ENCODE measurements at places on chromosomes 12 and 14. TPM values are rescaled to one million over a fixed set of nuclear protein-coding genes. Genes with fewer than 3 reads are reported as not detected.

DNA sequence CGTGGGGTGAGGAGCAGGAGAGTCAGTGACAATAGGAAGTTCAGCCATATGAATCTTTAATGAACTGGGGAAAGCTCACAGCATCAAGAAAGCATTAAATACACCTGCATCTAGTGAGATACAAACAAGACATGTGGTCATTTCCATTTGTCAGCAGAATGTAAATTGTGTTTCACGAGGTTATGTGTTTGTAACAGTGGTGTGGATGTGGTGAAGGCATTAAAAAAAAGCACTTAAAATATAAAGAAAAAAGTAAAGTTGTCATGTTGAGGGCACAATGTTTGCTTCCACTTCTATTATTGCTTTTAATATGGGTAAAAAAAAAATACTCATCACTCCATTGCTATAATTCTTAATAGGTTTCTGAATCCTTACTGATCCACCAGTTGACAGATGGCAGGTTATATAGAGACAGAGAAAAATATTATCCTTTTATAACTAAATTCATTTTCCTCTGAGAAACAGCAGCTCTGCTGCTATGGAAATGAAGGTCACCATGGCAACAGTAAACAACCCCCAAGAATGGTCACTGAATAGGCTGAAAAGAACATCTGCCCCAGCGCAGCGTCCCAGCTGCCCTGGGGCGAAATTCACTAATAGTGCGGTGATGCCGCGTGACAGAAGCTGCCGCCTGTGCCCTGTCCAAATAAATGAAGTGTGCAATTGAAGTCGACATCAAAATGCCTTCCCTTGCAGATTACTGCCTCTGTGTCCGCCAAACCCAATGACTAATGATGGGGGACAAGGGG lies 226.1 kb downstream of the FOXN3 start:
- H3K4me3 ChIP-seq, result no peak overlapping the region
- peaks cover 6% of the 10 kb centered on the region for H3K4me1 ChIP-seq
- H3K36me3 ChIP-seq, result peaks cover 5% of the 10 kb centered on the region
- no peaks in the 10 kb centered on the region for H3K27me3 ChIP-seq
- no peak for DNase-seq
- H3K27ac ChIP-seq, result no peak overlapping the region

- H3K36me3 ChIP-seq, result no peaks in the 10 kb centered on the region
- peaks cover 6% of the 10 kb centered on the region for H3K4me1 ChIP-seq
- peak overlapping the region; percentile 50 for H3K4me3 ChIP-seq
Observed at GRCh38 chr12:66189486-66189843, 451 bp downstream of the IRAK3 start.

GRCh38 chr12:108099073-108099472 lies 30.0 kb upstream of the WSCD2 start:
- H3K4me3 ChIP-seq, result no peak overlapping the region
- no peaks in the 10 kb centered on the region for H3K4me1 ChIP-seq
- H3K27me3 ChIP-seq, result peaks cover 13% of the 10 kb centered on the region
- DNase-seq, result no peak

DNA sequence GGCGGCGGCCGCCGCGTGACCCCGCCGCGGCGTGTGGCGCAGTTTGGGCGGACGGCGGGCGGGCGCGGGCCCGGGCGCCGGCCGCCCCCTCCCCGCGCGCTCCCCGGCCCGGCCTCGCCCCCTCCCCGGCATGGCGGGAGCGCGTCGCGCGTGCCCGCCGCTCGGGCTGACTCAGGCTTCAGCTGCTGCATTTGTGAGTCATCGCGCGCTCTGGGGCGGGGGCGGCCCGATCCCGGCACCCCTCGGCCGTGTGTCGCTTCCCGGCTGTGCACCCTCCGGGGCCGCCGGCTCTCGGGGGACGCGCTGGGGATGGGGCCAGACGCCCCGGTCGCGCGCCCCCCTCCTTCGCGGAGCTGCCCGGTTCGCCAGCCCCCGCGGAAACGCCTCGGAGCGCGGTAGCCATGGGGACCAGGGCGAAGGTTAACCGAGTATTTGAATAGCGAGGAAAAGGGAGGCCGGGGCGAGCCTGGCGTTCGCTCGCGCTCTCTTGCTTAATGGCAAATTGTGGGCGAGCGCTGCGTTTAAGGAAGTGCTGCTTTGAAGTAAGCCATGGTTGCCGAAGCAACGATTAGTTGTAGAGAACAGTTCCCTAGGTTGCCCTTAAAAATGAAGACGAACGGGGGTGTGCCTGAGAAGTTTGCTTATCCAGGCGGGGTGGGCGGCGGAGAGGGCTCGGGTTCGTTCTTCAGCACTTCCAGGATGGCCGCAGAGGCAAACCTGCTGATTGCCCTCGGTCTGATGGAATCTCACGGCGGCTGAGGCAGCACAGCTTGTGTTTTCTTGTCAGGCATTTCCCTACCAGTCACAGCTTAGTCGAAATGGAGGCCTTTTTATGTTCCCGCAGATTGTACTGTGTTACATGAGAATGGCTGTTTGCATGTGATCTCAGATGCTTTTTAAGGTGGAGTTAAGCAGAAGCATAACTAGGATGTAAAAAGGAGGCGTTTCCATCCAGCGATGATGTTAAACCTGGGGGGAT lies 896 bp downstream of the EIF5 start:
- H3K27ac ChIP-seq, result peak overlapping the region; percentile 95
- H3K4me3 ChIP-seq, result peak overlapping the region; percentile 85
- H3K27me3 ChIP-seq, result no peaks in the 10 kb centered on the region
- H3K36me3 ChIP-seq, result peaks cover 48% of the 10 kb centered on the region
- H3K4me1 ChIP-seq, result peaks cover 56% of the 10 kb centered on the region

GRCh38 chr12:20602641-20603391 lies 92.3 kb upstream of the SLCO1C1 start:
- H3K36me3 ChIP-seq, result no peaks in the 10 kb centered on the region
- no peaks in the 10 kb centered on the region for H3K4me1 ChIP-seq
- no peak for DNase-seq
- no peaks in the 10 kb centered on the region for H3K27me3 ChIP-seq

DNA sequence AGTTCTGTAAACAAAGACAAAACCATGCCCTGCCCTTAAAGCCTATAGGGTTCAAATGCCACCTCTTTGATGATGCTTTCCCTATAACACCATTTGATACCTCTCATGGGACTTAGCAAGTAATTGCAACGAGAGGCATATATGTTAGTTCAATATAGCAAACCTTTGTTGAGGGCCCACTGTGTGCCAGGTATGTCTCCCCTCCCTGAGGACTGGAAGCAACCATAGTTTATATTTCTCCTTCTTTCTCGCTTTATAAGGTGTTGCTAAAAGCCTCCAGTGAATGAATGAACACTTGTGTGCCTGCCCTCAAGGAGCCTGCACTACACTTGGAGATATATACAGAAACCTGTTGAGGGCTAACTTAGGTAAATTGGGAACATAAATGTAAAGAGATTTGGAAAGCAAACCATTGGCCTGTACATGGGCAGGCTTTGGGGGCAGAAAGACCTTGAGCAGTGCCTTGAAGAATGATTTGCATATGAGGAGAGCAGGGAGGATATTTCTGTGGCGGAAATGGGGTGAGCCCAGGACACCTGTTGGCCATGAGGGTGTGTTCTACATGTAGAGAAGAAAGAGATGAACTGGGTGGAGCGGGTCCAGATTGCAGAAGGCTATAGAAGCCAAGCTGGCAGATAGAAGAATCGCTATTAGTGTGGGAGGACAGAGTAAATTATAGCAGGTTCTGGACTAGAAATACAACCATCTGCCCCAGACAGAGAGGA lies 1.8 kb upstream of the CKAP4 start:
- H3K4me3 ChIP-seq, result no peak overlapping the region
- H3K27ac ChIP-seq, result no peak overlapping the region
- peaks cover 2% of the 10 kb centered on the region for H3K36me3 ChIP-seq
- H3K27me3 ChIP-seq, result no peaks in the 10 kb centered on the region
- no peak for DNase-seq

DNA sequence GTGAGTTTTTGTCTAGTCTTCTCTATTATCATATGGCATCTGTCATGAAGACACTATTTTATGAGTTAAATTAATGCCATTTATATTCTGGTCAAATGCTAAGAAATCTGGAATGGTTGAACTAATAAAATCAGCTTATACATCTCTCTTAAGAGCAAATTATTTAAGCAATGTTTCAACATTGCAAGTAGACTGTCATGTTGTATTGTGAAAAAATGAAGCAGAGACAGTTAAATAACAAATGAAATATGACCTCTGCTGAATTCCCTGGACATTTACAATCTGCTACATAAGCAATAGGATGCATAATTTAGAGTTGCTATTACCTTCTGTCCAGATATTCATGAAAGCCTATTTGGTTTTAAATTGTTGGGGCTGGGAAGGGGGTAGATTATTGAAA lies 30.6 kb downstream of the NAV3 start:
- H3K4me3 ChIP-seq, result no peak overlapping the region
- H3K36me3 ChIP-seq, result no peaks in the 10 kb centered on the region

GRCh38 chr14:66421990-66422946 lies 63.9 kb upstream of the CCDC196 start:
- H3K4me3 ChIP-seq, result no peak overlapping the region
- H3K27ac ChIP-seq, result no peak overlapping the region

- no peak overlapping the region for H3K27ac ChIP-seq
- no peak for DNase-seq
- no peaks in the 10 kb centered on the region for H3K36me3 ChIP-seq
- peaks cover 8% of the 10 kb centered on the region for H3K27me3 ChIP-seq
- H3K4me3 ChIP-seq, result no peak overlapping the region
- no peaks in the 10 kb centered on the region for H3K4me1 ChIP-seq
Observed at GRCh38 chr12:101592921-101593320, 1.9 kb upstream of the MYBPC1 start.

DNA sequence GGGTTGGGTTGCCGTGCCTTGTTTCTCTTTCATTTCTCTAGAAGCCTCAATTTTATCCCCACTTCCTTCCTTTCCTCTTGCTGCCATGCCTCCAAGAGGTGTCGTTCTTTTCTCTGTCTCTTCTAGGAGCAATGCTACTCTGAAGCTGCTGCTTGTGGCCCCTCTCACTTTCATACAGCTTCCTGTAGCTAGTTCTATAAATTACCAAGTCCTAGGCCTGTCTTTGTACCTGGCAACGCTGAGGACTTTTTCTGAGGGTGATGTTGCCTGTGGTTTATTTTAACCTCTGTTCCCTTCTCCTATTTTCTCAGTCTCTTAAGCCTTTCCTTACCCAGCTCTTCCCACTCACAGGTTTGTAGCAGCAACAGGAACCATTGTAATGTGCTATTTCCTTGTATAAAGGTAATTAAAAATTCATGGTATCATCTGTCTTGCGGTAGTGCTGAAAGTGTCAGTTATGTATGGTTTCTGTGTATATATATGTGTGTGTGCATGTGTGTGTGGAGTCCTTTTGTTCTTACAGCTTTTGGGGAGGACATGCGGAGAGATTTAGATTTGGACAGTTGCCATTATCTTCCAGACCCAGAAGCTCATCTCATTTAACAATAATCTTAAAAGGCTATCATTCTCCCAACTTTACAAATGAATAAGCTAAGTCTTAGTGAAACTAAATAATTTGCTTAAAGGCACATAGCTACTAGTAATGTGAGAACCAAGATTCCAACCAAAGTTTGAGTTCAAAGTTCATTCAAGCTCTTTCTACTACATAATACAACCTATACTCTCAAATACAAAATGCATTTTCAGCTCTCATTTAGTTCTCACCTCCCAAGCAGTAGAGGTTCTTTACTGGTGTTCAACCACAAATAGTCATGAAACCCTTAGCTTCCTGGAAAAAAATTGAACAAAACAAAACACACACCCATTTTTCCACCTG lies 43.8 kb downstream of the DDHD1 start:
- H3K27ac ChIP-seq, result no peak overlapping the region
- H3K4me3 ChIP-seq, result no peak overlapping the region
- peaks cover 20% of the 10 kb centered on the region for H3K4me1 ChIP-seq
- DNase-seq, result peak; percentile 76
- no peaks in the 10 kb centered on the region for H3K27me3 ChIP-seq

DNA sequence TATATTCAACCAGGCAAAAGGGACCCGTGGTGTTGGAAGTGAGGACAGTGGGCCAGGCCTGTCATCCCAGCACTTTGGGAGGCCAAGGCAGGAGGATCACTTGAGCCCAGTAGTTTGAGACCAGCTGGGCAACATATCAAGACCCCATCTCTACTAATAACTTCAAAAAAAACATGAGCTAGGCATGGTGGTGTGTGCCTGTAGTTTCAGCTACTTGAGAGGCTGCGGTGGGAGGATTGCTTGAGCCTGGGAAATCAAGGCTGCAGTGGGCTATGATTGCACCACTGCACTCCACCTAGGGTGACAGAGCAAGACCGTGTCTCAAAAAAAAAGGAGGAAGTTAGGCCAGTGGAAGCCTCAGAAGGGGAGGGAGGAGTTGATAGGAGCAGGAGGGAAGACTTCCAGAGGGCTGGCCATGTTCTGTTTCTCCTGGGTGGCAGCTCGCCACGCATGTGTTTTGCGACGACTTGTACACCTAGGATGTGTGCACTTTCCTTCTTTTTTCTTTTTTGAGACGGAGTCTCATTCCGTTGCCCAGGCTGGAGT lies 10.1 kb downstream of the SLC25A29 start:
- H3K27me3 ChIP-seq, result no peaks in the 10 kb centered on the region
- H3K36me3 ChIP-seq, result no peaks in the 10 kb centered on the region
- peaks cover 2% of the 10 kb centered on the region for H3K4me1 ChIP-seq
- no peak for DNase-seq

DNA sequence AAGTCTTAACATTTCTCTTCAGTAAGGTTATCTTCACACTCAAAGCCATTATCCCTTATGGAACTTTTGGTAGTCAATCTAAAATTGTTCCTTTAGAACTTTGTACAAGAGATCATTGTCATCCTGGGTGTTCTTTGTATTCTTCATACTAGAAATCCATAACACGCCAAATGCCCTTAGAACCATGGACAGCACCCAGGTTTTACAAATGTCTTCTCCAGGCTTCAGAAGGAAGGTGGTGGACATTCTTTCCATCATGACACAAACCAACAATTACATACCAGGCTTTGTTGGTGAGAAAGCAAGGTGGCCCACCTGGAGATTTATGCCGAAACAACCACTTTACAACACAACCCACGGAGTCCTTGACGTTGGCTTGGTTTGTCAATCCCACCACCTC lies 365.6 kb upstream of the TBX3 start:
- H3K36me3 ChIP-seq, result no peaks in the 10 kb centered on the region
- H3K27ac ChIP-seq, result no peak overlapping the region
- H3K27me3 ChIP-seq, result no peaks in the 10 kb centered on the region
- no peaks in the 10 kb centered on the region for H3K4me1 ChIP-seq

GRCh38 chr12:47808574-47809365 lies 10.9 kb downstream of the HDAC7 start:
- peak; percentile 84 for DNase-seq
- H3K4me3 ChIP-seq, result peak overlapping the region; percentile 71
- H3K27ac ChIP-seq, result peak overlapping the region; percentile 98
- no peaks in the 10 kb centered on the region for H3K27me3 ChIP-seq
- H3K36me3 ChIP-seq, result peaks cover 57% of the 10 kb centered on the region

- H3K4me1 ChIP-seq, result peaks cover 18% of the 10 kb centered on the region
- H3K36me3 ChIP-seq, result peaks cover 38% of the 10 kb centered on the region
- H3K4me3 ChIP-seq, result no peak overlapping the region
- no peaks in the 10 kb centered on the region for H3K27me3 ChIP-seq
- no peak for DNase-seq
- peak overlapping the region; percentile 10 for H3K27ac ChIP-seq
Observed at GRCh38 chr12:48690990-48691389, 9.0 kb upstream of the KANSL2 start.

GRCh38 chr12:83388551-83388950 lies 701.8 kb downstream of the TMTC2 start:
- no peaks in the 10 kb centered on the region for H3K4me1 ChIP-seq
- H3K27ac ChIP-seq, result no peak overlapping the region
- no peaks in the 10 kb centered on the region for H3K36me3 ChIP-seq
- no peak overlapping the region for H3K4me3 ChIP-seq
- no peak for DNase-seq
- H3K27me3 ChIP-seq, result no peaks in the 10 kb centered on the region

GRCh38 chr12:6310771-6311610 lies 509 bp downstream of the PLEKHG6 start:
- H3K4me3 ChIP-seq, result no peak overlapping the region
- DNase-seq, result no peak
- H3K27ac ChIP-seq, result no peak overlapping the region
- peaks cover 6% of the 10 kb centered on the region for H3K27me3 ChIP-seq

The CCDC77 gene
- total RNA-seq, result 14.9 TPM

The P3H3 gene
- total RNA-seq, result 1.9 TPM

The TTC8 gene
- total RNA-seq, result 1.9 TPM
